ENCODE measurements at places on chromosomes 7 and 10.
A peak's percentile ranks its signal among the peaks of the same experiment; 100 is the strongest.

GRCh38 chr10:97497572-97498075 is 598 bp downstream of the MMS19 start:
- DNase-seq: peak; percentile 63

- DNase-seq: no peak
Observed at GRCh38 chr7:137847568-137848050, 835 bp upstream of the DGKI start.

- peak; percentile 81 for DNase-seq
Observed at GRCh38 chr10:101050208-101051069, 11.3 kb upstream of the KAZALD1 start.

DNA sequence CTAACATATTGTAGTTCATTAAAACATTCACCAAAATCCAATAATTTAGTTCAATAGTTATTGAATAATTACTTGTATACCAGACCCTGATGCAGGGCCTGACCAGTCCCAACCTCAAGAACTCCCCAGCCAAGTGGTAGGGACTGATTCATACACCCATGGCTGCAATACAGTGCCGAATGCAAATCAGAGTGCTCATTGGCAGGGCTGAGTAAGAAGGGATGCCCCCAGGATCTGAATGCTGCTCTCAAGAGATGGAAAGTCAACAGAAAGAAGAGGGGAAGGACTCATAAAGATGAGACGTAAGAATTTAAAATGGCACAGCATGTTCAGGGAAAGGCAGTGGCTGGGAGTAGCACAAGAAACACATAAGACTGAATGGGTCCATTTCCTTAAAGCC is 29.9 kb downstream of the ZNF438 start:
- DNase-seq: no peak

GRCh38 chr7:98679741-98680140 is 62.7 kb downstream of the NPTX2 start:
- no peak for DNase-seq

DNA sequence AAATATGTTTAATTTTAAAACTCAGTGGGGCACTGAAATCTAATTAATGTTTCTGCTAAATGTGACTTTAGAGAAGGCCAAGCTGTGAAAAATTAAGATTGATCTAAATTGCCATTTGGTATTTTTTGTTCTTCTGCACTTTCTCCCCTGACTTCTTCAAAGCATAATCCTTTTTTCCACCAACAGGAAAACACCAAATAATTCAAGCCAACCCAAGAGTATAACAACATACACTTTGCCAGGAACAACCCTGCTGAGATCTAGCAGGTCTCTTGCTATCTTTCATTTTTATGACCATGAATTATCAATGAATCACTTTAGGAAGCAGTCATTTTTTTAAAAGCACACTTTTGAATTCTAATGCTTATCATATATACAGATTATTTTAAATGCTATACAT is 100.1 kb downstream of the USP6NL start:
- no peak for DNase-seq

DNA sequence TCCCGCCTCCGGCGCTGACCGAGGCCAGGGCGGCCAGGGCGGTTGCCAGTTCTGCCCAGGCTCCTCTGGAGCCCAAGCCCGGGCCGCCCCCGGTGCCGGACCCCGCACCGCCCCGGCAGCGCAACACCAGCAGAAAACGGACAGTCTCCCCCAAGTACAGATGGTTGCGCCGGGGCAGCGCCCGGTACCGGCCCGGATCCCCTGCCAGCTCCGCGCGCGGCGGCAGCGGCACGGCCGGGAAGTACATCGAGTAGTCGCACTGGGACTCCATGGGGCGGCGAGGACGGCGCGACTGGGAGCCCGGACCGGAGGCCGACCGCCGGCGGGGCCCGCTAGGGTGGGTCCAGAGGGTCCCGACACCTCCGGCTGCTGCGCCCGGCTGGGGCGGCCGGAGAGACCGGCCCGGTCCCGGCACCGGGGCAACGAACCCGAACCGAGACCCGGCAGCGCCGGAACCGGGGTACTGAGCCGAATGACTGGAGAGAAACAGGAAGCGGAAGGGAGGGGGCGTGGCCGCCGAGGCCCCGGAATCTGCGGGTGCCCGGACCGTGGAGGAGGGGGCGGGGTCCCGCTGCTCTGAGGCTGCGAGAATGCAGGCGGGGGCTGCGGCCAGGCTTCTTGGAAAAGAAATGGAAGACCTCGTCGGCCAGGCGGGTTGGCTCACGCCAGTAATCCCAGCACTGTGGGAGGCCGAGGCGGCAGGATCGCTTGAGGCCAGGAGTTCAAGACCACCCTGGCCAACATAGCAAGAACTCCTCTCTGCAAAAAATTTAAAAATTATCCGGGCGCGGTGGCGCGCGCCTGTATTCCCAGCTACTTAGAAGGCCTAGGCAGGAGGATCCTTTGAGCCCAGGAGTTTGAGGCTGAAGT is at the start of gene TRAPPC14:
Gene TRAPPC14 (minus strand): TSS at position 495 of the 870 bp plus-strand sequence. CDS start 224 bp downstream, at position 271.
- peak; percentile 89 for DNase-seq

- no peak for DNase-seq
Observed at GRCh38 chr10:22803261-22803885, 89.0 kb upstream of the PIP4K2A start.

DNA sequence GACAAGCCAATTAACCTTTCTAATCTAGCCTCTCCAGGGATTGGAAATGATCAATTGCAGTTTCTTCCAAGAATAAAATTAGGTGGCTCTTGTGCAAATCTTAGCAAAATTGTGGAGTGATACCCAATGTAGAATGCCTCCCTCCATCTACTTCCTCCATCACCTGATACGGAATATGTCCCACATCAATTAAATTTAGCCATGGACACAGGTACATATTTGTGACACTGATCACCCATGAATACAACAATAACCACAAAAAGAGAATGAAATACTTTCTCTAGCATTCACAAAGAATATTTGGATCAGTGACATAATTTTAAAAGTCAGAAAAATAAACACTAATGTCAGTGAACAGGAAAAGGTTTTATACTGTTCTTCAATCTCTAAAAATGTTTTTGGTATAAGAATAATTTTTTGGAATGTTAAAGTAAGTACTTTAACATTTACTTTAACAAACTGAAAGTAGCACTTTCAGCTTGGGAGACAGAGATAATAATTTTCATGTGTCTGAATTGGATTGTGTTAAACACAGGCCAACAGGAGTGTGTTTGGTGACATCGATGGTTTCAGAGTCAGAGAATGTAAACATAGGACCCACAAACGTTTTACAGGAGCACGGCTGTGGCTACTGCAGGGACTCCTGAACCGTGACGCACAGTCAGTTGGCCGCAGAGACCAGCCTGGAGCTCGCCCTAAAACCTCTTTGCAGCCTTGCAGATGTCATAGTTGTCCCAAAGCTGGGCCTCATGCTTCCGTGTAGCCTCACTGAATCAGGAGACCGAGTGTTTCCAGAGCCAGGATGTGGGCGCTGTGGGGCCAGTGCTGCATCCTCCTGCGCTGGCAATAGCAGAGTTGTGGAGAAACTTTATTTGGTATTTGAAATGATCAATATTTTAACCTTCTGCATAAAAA is 7.2 kb downstream of the RBM20 start:
- no peak for DNase-seq

DNA sequence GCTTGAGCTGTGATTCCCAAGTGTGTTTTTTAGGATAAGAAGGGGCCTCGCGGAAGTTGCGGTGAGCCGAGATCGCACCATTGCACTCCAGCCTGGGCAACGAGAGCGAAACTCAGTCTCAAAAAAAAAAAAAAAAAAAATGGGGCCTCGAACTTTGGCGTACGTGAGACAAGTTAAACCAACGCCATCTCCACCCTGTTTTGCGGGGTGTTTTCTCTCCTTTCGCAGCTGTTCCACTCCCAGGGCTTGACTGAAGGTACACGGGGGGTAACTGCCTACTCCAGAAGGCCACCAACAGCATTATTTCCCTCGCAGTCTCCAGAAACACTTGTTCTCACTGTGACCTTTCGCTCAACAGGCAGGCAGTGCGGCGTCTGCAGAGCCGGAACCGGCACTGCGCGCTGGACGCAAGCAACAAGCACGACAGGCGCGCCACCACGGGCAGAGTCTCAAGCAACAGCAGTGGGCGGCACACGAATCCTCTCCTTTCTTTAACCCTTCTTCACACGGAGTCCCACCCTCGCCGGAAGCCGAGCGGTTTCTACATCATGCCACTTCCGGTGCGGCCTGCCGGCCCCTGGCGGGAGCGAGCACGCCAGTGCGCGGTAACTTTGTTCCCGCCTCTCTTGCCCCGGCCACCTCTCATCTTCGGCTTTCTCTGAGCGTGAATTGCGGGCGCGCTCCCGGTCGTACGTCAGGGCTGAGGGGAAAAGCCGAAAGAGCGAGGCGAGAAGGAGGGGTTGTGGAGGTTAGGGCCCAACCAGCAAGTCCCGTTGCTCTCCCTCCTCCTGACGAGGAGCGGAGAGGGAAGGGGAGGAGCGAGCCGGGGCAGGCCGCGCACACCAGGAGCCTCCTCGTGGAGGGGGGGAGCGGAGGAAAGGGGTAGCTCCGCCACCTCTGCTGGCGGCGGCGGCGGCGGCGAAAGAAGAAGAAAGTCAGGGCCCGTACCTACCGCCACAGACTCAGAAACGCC is 814 bp upstream of the CDK13 start:
- DNase-seq: peak; percentile 99

DNA sequence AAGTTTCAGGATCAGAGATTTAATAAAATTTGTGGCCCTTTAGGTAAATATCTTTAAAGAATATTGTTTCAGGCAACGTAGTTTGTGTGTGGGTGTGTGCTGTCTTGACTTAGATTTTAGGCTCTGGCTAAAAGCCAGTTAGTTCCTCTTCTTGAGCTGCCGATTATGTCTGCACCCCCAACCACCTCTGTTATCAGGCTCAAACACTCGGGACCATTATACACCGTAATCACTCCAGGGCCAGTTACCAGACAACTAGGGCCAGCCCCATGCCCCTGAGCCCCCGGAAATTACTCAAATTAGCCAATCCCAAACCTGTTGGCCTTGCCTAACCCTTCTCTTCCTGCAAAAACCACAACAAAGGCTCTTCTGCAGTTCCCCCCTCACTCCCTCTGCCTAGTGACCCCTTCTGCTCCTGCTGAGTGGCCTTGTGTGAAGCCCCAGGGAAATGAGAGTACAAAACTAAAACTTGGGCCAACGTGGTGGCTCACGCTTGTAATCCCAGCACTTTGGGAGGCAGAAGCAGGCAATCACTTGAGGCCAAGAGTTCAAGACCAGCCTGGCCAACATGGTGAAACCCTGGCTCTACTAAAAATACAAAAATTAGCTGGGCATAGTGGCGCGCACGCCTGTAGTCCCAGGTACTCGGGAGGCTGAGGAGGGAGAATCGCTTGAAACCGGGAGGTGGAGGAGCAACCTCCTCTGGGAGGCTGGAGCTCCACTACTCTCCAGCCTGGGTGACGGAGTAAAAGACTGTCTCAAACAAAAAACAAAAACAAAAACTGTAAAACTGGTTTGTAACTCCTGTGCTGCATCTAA is 9.2 kb upstream of the HNRNPF start:
- peak; percentile 76 for DNase-seq

GRCh38 chr10:88314362-88314761 is 268.8 kb downstream of the RNLS start:
- DNase-seq: no peak

DNA sequence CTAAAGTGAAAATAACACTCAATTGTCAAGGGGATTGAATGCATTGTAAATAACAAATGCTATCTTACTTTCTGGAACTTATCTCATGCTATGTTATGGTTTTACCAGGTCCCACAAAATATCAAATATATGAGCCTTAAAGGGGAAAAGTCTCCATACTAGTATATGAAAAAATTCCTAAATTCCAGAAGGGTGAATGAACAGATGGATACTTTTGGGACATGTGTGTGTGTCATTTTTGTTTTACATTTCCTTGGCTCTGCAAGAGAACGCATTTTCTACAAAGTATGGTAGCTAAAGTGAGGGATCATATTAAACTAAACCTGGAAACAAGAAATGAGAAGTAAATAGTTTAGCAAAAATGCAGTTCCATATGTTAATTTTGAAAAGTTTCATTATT is 682.8 kb downstream of the INHBA start:
- DNase-seq: no peak

GRCh38 chr10:8444630-8445029 is 390.1 kb downstream of the GATA3 start:
- peak; percentile 48 for DNase-seq

All from CD4-positive, alpha-beta T cell treated with Interleukin-4 for 1 hour (primary cell).